ENCODE measurements at places on chromosomes 3 and 15.

GRCh38 chr3:132348531-132348930, 31.3 kb downstream of the ACP3 start:
- no peak for DNase-seq

DNA sequence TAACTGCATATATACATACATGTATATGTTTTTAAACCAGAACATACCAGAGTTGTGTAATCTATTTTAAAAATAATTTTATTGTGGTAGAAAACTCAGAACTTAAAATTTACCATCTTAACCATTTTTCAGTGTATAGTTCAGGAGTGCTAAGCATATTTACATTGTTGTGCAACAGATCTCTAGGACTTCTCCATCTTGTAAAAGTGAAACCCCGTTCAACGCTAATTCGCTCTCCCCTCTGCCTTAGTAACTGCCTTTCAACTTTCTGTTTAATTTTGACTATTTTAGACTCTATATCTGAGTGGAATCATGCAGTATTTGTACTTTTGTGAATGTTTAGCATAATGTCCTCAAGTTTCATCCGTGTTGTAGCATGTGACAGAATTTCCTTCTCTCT, 51.8 kb upstream of the SSR3 start:
- no peak for DNase-seq

- DNase-seq, result no peak
Observed at GRCh38 chr15:74613089-74613952, 2.3 kb upstream of the CLK3 start.

DNA sequence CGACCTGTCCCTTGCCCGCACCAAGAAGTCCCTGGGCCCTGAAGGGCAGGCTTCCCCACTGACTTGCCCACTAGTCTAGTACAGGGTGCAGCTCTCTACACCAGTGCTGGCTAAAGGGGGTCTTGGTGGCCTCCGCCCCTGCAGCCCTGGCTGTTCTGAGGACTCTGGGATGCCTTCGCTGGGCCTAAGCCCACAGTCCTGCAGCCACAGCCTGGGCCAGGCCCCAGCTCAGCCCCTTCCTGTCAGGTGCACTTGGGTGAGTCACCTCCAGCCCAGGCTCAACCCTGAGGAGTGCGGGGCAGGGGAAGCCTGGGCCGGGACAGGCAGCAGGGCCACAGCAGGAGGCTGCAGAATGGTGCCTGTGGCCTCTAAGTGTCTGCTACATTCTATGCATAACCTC, 971 bp downstream of the C3orf22 start:
- DNase-seq, result no peak

DNA sequence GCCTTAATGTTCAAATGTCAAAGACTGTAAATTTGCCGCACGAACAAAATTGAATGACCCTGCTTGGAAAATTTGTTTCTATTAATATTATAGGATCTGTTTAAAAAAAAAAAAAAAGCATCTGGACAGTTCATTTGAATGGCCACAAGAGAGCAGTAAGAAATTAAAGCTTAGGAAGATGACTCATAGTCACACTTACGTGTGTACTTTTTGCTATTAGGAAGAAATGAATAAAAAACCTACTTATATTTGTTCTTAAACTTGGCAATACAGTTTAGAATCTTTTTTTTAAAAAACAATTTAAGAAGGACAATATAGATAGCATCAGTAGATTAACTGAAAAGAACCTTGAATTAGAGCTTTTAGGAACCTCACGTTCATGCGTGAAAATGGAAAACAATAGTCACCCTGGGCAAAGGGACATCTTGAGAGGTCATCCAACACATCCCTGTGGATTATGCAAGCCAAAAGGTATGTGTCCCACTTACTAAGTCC, 621.8 kb downstream of the MECOM start:
- DNase-seq, result no peak

GRCh38 chr3:159586571-159587202, 401.9 kb upstream of the IL12A start:
- no peak for DNase-seq

- DNase-seq, result no peak
Observed at GRCh38 chr15:72318408-72318942, 1.5 kb downstream of the CELF6 start.

DNA sequence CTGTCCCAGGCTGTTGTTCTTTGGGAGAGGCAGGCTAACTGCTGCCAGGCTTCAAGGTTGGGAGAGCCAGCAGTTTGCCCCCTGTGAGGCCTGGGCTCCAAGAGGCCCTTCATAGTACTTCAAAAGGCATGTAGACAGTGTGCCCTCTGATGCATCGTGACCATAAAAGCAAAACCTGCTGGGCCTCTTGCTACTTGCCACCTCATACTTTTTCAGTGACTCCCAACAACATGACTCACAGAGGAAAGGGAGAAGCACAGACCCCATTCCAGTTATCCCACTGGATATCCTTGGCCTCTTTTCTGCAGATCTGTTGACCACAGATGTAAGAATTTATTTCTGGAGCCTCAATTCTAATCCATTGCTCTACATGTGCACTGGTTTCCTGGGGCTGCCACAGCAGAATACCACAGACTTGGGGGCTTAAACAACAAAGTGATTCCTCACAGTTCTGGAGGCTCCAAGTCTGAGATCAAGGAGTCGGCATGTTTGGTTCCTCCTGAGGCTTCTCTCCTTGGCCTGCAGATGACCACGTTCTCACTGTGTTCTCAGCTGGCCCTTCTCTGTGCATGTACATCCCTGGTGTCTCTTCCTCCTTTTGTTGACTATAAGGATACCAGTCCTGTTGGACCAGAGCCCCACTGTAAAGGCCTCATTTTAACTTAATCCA, 8.9 kb upstream of the NSMCE3 start:
- DNase-seq, result no peak

- peak; percentile 84 for DNase-seq
Observed at GRCh38 chr3:170180908-170181885, at the start of gene PHC3. PHC3 (minus strand) TSS chr3:170181733; CDS start chr3:170181715, 18 bp downstream.

GRCh38 chr3:36875397-36875796, 69.5 kb downstream of the TRANK1 start:
- no peak for DNase-seq

DNA sequence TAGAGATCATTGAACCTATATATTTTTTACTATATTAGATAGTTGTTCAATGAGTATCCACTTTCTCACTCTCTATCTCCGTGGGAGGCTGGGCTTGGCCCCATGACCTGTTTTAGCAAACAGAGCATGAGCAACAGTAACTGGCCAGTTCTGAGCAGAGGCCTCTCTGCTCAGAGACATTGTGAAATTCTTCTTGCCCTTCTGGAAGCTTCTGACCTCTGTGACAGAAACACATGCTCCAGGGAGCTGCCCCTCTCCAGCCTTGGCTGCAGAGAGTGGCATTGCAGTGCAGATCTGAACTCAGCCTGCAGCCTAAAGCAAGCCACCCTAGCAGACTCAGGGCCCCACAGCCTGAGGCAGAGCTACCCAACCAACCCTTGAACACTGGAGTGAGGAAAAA, 20.5 kb downstream of the FAM240A start:
- no peak for DNase-seq

DNA sequence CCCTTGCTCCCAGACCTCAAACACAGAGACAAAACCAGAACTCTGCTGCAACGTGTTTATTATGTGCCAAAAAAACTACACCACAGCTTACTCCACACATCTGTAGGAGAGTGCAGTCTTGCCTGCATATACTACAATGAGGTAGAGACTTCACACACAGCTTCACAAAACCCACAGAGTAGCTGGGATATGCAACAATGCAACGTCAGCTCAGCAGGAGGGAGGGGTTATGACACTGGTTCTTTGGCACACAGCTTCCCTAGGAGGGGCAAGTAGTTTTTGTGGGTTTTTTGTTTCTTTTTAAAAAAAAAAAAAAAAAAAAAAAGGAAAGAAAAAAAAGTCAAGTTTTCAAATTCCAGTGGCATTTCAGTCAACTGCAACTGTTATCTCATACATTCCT, 2.9 kb upstream of the RPS17 start:
- DNase-seq, result no peak

- DNase-seq, result no peak
Observed at GRCh38 chr3:117549716-117550115, 840.1 kb downstream of the TUSC7 start.

GRCh38 chr15:72796515-72797337, 13.2 kb upstream of the ADPGK start:
- no peak for DNase-seq

DNA sequence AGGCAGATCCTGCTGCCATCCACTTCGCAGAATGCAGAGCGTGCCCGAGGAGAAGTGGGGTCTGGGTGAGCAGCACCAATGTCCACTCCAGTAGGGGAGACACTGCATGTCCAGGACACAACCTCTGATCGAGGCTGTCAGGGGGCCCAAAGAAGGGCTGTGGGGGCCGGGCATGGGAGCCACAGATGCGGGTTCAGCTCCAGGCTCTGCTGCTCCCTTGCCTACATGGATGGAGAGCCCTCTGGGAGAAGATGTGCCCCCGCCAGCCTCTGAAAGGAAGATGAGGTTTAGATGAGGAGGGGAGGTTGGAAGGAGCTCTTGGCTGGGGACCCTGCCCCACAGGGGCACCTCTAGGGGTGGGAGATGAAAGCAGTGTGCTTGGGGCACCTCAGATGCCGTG, 75.4 kb downstream of the KLF13 start:
- DNase-seq, result no peak

- DNase-seq, result no peak
Observed at GRCh38 chr15:50675535-50676144, 11.0 kb downstream of the TRPM7 start.

- peak; percentile 11 for DNase-seq
Observed at GRCh38 chr15:31977812-31978661, 52.3 kb upstream of the CHRNA7 start.

DNA sequence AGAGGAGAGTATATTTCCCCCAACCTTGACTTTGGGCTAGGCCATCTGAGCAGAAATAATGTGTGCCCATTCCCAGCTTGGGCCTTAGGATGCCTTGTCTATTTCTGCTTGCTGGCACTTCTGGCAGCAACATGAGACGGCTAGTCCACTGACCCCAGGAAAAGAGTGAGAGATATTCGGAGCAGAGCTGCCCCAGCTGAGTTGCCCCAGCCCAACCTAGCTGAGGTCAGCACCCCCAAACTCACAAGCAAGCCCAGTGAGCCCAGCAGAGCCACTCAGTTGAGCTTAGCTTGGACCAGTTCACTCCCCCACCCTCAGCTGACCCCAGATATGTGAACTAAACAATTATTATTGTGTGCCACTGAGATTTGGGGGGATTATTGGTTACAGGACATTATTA, 20.2 kb downstream of the ITGA11 start:
- no peak for DNase-seq

DNA sequence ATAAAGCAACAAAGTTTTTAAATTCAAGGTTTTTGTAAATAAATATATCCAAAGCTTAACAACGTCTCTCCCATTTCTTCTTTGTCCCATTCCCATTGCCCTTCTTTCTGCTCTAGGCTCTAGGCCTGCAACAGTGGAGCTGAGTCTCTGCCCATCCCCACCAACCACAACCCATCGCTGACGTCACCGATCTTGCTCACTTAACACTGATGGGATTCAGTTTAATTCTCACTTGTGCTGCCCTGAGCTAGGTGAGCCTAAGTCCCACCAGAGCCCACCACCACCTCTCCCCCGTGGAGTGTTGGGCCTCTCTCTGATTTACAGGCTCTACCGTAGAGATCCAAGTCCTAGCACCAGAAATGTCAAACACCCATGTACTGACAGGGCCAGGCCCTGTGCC, 61.3 kb upstream of the RAB6B start:
- no peak for DNase-seq

DNA sequence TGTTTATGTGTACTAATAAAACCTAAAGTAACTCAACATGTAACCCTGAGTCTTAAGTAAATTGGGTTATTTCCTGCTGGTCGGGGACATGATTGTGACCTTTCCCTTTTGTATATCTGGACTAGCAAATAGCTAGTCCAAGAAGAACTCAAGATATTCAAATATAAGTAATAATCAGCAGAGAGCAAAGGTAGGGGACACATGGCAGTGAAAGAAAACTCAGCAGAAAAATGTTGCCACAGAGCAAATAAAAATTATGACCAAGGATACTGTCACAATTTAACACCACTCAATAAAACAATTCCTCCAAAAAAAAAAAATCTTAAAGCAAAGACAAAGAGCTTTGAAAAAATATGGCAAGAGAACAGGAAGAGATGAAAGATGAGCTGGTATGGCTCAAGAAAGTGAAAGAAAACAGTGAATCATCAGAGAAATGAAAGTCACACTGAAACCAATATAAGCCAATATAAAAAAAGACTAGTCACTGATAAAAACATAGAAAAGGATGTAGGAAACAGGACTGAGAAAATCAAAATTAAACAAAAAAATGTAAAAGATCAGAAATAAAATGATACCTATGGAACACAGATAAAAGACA, 43.4 kb downstream of the HLTF start:
- DNase-seq, result no peak

GRCh38 chr15:64865998-64866520, 24.3 kb downstream of the PLEKHO2 start:
- no peak for DNase-seq

DNA sequence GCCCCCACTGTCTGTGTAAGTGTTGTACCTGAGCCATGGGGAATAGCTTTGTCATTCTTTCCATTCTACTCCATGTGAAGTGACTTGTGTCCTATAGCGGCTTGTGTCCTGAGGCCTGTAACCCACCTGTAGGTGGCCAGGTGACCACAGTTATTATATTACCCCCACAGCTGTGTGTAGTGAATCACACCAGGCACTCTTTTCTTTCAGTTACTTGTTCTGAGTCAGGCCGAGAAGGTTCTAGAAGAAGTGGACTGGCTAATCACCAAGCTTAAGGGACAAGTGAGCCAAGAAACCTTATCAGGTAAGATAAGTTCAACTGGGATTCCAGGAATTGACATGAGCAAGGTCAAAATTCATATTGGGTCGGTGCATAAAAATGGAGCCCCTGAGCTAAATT, 29.2 kb downstream of the POLG start:
- DNase-seq, result no peak

GRCh38 chr15:69126054-69126469, 34.4 kb upstream of the GLCE start:
- no peak for DNase-seq

DNA sequence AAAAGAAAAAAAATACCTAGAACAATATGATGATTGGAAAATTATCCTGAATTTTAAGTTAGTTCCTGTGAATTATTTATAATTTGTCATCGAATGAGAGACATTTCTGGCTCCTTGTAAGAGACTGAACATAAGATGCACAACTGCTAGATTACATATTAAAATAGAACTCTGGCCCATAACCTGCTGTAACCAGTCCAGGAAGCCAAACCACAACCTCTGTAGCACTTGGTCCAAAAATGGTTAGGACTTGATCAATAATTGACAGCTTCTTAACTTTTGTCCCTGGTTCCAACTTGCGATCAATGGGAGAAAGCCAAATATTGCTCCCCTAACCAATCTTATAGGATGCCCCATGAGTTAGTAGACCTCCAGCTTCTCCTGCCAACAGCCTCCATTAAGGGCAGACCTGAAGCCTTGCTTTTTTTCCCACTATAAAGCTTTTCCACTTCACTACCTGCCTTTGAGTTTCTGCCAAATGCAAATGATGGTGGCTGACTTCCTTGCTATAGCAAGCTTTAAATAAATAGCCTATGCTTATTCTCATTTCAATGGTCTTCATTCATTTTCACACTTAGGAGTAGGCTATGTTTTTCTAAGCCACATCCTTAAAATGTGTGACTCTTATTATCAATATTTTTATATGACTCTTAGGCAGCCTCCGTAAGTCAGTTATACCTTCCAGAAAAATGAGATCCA, 224.0 kb upstream of the ARHGEF26 start:
- DNase-seq, result no peak
